ENCODE measurements at places on chromosomes 1 and 21.

DNA sequence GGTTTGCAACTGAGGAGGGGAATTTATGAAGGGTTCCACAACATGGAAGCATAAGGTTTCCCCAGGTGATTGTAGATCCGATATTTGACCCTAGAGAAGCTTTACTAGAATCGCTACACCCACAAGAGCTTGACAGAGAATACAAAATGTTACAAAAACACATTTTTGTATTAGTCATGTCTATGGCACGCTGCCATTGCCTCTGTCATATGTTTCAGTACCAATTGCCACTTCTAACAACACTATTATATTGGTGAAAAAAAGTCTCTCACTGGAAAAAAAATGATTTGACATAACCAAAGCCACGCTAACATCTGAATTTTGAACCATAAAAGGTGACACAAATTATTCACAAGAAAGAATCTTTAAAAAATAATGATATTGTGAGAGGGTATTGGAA, 214.5 kb downstream of the KCNT2 start:
- peak; percentile 48 for DNase-seq

GRCh38 chr1:81392526-81393226, 408.1 kb upstream of the ADGRL2 start:
- DNase-seq, result no peak

GRCh38 chr1:228955691-228956090, 220.4 kb downstream of the RHOU start:
- peak; percentile 47 for DNase-seq

GRCh38 chr1:230249695-230250480, 176.2 kb downstream of the PGBD5 start:
- no peak for DNase-seq

- no peak for DNase-seq
These were observed 53.8 kb downstream of the B3GALNT2 start for GRCh38 chr1:235450433-235450832.

DNA sequence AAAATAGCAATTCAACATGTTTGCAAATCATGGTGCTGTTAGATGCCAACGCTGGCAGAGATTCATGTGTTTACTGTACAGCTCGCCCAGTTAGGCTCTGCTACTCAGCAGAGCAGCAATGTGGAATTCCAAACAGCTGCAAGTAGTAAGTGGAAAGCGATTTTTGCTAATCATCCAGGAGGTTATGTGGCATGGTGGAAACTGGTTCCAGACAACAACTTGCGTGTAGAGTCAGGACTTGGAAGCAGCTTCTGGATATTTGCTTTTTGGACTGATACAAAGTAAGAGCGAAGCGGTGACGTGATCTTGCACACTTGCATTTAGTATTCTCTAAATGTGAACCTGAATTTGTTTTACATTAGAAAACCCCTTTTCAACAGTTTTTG, 27.1 kb upstream of the HHAT start:
- no peak for DNase-seq

DNA sequence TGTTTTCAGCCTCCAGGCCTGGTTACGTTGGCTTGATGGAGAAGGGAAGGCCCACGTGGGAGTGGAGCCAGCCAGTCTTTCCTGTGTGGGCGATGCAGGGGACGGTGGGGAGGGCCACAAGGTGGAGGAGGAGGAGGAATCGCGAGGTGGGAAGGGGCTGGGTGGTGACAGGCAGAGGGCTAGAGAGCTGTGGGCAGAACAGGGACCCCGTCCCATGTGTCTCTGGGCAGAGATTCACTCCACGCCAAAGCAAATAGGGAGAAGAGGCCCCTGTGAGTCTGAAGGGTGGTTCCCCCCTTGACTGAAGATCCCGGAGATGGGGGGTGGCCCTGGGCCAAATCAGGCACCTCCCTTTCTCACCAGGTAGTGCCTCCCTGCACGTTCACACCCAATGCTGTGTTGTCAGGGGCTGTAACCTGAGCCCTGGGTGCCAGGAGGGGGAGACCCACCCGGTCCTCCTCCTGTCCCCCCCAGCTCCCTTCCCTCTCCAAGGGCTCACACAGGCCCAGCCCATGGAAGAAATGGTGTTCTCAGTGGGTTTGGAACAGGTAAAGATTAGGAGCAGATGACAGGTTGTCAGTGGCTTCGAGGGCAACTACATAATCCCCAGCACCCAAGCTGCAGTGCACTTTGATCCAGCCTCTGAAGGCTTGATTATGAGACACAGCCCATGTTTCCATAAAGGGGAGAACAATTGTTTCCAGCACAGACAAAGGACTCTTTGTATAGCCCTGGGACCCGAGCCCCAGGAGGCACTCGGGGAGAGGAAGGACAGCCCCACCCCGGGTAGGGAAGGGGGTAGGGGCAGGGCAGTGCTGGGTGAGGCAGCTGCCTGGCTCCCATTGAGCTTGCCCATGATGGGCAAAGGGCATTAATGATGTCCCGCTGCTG, 37.7 kb upstream of the GPR37L1 start:
- no peak for DNase-seq

DNA sequence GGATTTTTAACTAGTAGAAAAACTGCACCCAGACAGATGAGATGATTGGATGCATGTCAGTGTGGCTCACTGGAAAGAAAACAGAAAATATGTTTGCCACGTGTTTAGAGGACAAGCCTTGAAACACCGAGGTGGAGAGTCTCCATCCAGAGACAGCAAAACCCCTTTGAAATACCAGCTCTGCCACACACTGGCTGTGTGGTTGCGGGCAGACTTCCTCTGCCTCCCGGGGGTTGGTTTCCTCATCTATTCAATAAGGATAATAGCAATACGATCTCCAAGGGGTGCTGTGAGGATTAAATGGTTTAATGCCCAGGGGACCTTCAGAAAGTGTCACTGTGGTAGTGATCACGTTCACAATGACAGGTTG, 67.2 kb upstream of the PARP1 start:
- no peak for DNase-seq

- DNase-seq, result no peak
These were observed 35.2 kb downstream of the PTPRC start for GRCh38 chr1:198674009-198674408.

DNA sequence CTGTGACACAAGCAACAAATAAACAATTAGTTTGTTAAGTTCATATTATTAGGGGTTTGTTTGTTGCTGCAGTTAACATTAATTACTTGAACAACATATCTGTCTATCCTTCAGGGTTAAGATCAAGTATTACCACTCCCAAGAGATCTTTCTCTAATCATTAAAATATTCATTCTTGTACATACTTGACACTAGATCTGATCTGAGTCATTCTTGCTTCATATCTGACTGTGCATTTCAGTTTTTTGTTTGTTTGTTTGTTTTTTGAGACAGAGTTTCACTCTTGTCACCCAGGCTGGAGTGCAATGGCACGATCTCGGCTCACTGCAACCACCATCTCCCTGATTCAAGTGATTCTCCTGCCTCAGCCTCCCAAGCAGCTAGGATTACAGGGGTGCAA, 613.3 kb upstream of the PLXNA2 start:
- no peak for DNase-seq

DNA sequence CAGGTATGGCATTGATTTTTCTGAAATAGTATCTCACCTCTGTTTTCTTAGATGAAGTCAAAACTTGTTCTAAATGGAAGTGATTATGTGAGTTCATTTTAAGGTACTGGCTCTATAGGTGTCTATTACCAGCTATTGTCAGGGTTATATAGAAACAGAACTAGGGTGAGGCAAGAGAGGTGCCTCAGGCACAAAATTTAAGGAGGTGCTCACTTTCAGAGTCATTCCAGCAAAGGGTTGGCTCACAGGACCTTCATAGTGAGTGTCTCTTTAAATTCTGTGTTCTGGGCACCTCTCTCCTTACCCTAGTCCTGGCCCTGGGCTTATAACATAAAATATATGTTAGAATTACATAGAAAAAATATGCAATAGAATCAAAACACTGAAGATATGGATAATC, 49.3 kb downstream of the KIAA0319L start:
- no peak for DNase-seq

- no peak for DNase-seq
These were observed 29.9 kb upstream of the IGSF21 start for GRCh38 chr1:18077657-18078215.

GRCh38 chr1:211356723-211357407, 30.2 kb downstream of the TRAF5 start:
- no peak for DNase-seq

GRCh38 chr1:182622901-182623528, 18.8 kb upstream of the RGS16 start:
- DNase-seq, result no peak

GRCh38 chr1:233315718-233316301, 11.7 kb upstream of the MAP3K21 start:
- DNase-seq, result no peak

DNA sequence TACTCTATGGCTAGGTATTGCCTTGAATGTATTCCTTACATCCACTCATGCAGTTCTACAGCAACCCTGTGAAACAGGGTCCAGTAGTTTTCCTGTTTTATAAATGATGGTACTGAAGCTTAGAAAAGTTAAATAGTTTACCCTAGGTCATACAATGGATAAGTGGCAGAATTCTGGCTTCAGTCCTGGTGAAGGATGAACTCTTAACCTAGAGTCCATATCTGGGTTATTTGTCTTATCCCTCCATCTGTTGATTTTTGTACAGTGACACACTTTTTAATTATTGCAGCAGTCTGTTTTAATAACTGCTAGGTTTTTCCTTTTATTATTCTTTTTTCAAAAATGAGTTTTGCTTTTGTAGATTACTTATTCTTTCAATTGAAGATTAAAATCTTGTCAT, 263.9 kb downstream of the DNM3 start:
- no peak for DNase-seq

- no peak for DNase-seq
These were observed 8.3 kb upstream of the EPB41 start for GRCh38 chr1:28905921-28906666.

- no peak for DNase-seq
These were observed 228.2 kb downstream of the PBX1 start for GRCh38 chr1:164786980-164787833.

- no peak for DNase-seq
These were observed 62.3 kb downstream of the LDLRAD2 start for GRCh38 chr1:21874328-21874727.

- no peak for DNase-seq
These were observed 7.1 kb downstream of the ANGEL2 start for GRCh38 chr1:213008564-213008963.

DNA sequence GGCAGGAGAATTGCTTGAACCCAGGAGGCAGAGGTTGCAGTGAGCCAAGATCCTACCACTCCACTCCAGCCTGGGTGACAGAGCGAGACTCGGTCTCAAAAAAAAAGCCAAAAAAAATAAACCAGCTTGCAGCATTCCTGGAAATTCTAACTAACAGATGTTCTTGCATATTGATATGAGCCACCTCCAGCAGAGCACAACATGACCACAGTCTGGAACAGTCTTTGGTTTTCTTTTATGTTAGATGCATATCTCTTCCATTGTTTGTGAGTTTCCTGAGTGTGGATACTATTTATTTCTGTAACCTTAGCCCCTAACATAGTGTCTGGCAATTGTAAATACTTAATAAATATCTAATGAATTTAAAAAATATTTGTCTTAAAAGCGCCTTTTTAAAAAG, 23.9 kb downstream of the IFNAR1 start:
- DNase-seq, result no peak

GRCh38 chr1:14602136-14602535, 3.7 kb downstream of the KAZN start:
- DNase-seq, result no peak

GRCh38 chr21:44789880-44790279, 11.7 kb downstream of the UBE2G2 start:
- peak; percentile 20 for DNase-seq

DNA sequence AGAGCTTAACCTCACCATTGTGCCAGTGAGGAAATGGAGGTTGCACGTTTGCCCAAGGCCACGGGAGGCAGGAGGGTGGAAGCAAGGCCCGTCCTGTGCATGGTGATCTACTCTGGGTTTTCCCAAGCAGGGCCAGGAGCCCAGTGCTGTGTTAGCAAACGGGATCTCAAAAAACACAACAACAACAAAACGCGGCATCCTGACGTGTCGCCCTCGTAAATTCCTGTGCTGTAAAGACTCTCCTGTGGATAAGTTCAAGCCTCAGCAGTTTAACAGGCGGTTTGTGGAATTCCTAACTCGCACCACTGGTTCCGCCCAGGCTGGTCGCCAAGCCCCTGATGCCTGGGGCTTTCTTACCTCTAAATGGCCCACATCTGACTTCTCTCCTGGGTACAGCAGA, 39.1 kb downstream of the TFF3 start:
- no peak for DNase-seq

DNA sequence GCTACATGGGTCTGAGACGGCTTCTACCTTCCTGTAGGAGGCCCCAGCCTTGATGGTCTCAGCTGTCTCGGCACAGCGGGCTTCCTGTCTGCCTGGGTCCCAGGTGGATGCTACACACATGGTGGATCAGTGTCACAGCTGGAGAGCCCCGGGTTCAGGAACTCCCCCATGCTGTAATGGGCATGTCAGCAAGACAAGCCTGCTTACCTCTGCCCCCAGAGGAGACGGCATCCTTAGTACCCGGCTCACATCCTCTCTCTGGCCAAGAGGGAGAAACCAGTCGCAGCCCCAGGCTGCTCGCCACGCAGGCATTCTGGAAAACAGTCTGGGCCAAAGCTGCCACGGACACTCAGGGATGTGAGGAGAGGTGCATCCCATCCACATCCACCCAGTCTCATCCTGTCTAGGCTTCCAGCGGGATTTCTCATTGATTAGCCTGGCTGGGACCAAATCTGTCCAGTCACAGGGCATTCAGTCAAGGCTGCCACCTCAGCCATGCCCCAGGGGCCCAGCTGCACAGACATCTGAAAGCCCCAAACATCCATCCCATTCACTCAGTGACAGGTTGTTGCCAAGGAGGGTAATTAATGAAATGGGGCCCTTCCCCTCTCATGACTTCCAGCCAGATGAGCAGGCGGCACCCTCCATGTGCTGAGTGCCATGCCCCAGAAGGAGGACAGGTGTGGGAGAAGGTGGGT, 10.5 kb downstream of the SNAP47 start:
- DNase-seq, result no peak

- no peak for DNase-seq
These were observed 120.5 kb upstream of the RUNX1 start for GRCh38 chr21:35169574-35169973.

DNA sequence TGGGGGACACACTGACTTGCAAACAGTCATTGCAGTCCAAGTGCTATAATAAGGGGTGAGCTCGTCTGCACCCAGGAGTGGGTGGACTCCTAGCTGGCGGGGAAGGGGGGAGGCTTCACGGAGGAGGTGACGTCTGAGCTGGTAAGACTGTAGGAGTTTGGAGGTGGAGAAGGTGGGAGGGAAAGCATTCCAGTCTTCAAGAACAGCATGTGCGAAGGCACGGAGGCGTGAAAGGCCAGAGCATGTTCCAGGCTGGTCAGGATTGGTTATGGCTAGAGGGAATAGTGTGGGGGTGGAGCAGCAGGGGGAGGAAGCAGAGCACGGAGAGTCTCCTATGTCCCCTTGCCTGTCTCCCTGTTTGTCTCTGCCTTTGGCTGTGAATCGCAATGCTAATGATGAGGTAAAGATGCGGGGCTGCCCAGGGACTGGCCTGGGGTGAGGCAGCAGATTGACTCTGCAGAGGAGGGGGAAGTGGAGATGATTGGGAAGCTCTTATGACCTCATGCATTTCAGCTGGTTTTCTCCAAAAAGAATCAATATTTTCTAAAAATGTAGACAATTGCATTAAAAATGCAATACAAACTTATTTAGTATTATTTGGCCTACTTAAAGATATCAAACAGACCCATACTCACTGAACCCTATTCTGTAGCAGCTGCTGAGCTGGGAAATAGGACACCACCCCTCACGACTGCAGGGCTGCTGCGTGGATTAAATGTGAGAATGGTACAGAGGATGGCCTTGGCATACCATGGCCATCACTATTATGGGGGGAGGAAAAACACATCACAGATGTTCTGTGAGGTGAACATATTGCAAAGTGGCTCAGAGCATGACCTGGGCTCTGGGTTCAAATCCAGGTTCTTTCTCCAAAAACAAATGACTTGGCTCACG, 2.6 kb upstream of the ZNF436 start:
- no peak for DNase-seq

- DNase-seq, result no peak
These were observed 158.3 kb upstream of the KAZN start for GRCh38 chr1:14440166-14440565.

All from HS-5 (cell line).